ENCODE measurements at places on chromosomes 11 and 22.

DNA sequence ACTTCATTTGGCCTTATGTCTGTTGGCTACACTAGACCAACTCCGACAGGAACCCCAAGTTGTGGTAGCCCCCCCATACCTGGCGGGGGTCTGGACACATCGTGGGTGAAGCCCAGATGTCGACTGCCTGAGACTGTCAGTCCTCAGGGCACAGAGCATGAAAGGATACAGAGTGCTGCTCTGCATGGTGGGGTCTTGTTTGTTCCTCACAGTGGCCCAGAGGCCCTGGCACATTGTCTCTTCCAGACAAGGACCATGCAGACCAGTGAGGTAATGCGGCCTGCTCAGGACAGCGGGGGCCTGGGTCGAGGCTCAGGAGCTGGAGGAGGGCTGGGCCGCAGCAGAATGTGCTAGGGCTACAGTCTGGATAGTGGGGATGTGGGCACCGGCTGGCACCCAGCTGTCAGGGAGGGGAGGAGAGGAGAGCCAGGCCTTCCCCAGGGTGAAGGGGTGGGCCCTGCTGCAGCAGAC lies 14.6 kb downstream of the CAPN5 start:
- DNase-seq = no peak

DNA sequence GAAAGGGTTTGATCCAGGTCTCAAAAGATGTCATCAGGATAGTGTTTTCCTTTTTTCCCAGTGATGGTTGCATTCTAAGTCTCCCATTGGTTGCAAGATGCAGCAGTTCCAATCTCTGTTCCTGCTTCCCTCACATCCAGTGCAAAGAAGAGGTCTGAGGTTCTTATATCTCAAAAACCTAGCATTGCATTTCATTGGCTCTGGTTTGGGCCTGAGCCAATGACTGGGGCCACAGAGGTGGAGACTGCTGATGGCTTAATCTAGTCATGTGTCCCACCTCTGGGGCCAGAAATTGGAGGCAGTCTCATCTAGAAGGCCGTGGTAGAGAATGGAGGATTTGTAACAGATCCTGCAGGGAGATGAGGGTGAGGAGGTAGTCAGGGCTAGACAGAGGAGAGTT lies 13.2 kb upstream of the MICAL2 start:
- DNase-seq = no peak

- DNase-seq = no peak
Measured at GRCh38 chr11:65418431-65418680, 4.2 kb upstream of the NEAT1 start.

DNA sequence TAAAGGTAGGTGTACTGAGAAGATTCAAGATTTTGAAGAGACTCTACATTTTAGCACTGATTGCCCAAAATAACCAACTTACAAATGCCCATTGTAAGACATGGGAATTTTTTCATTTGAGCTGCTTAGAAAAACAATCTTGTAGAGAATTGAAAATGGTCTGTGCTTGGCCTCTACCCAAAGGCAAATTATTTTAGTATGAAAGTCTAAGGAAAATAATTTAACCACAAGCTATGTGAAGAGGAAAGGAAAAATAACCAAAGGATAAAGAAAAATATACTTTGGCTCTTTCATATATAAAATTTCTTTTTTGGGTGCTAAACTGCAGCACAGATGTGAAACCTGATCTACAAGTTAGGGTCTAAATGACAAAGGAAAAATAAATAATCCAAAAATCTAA lies 54.9 kb downstream of the ME3 start:
- DNase-seq = no peak

- DNase-seq = no peak
Measured at GRCh38 chr11:43747130-43747802, 66.7 kb downstream of the HSD17B12 start.

- DNase-seq = no peak
Measured at GRCh38 chr22:36027935-36028645, 534 bp downstream of the RBFOX2 start.

DNA sequence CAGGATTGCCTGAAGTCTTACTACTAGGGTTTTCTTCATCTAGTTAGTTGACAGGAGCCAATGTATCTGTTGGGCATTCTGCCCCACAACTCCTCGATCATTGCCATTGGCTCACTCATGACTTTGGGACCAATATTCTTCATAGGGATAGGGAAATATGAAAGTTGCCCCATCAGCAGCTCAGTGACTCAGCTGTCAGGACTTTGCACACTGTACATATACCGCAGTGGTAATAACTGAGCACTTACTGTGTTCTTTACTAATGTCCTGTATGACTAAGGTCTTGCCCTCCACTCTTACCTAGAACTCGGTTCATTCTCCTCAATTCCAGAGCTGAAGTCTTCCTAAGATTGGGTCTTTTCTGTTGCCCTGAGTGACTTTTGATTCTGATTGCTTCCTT lies 46.8 kb upstream of the PGR start:
- DNase-seq = no peak

DNA sequence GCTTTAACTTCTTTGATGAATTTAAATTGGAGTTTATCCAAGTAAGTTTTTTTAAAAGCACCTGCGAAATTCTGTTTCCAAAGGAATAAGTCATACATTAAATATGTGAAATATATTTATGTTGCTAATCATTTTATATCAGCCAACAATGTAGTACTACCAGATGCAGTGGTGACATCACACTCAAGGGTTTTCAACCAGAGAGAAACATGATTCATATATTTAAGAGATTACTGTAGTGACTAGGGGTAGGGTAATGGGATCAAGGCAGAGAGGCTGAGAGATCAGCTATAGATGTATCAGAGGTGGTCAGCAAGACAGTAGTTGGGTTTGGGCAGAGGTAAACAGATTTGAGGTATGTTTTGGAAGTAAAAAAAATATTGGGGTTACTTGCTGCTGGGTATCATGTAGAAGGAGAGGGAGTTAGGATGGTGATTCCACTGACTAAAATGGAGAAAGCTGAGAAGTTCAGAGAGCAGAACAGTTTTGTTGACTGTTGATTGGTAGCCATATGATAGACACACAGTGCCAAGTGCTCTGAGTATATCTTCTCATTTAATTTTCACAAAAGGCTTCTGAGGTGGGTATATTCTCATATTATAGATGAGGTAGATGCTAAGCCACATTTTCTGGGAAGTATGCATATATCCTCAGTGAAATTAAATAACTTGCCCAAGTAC lies 39.4 kb downstream of the CEP57 start:
- no peak for DNase-seq

- DNase-seq = no peak
Measured at GRCh38 chr11:32374261-32374711, 61.1 kb downstream of the WT1 start.

DNA sequence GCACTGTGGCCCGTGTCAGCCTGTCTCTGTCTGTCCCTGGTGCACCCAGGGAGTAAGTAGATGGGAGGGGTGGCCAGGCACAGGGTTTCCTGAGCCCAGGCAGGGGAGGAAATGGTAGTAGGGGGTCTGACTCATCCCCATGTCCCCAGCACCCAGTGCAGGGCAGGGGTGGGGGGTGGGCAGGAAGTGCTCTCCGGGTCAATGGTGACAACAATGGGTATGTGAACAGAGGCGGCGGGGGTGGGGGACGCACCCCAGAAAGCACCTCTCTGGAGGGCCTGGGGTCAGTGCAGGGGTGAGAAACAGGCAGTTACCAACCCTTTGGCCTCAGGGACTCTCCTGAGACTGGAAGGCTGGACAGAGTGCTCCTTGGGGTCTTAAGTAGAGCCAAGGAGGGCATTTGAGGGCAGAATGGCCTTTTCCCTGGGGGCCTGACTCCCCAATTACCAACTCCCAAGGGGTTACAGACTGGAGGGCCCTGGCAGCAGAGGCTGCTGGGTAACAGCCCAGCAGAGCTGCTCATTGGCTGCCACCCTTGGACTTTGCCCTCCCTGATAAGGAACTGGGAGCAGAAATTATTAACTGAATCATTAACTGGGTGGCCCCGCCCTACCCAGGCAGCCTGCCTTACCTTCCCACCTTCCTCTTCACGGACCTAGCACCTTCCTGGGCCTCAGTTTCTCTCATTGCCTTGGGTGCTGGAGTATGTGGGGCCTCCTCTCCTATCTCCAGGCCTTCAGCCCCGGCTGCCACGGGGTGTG lies 4.2 kb downstream of the MYRF start:
- no peak for DNase-seq

GRCh38 chr11:133239575-133239974 lies 292.7 kb downstream of the OPCML start:
- no peak for DNase-seq

- no peak for DNase-seq
Measured at GRCh38 chr22:42473484-42474193, 41.4 kb upstream of the NFAM1 start.
